ENCODE measurements at places on chromosomes 6 and 20.

- DNase-seq = no peak
Observed at GRCh38 chr6:80531681-80532619, 425.5 kb downstream of the BCKDHB start.

- peak; percentile 98 for DNase-seq
Observed at GRCh38 chr6:110415086-110415916, at the start of gene DDO. TSS of gene DDO (minus strand) at chr6:110415575. CDS start at chr6:110413462, 2,113 bp downstream.

GRCh38 chr20:24910461-24910860 is 38.6 kb upstream of the CST7 start:
- DNase-seq = no peak

GRCh38 chr20:16848061-16848460 is 99.9 kb downstream of the OTOR start:
- DNase-seq = no peak

DNA sequence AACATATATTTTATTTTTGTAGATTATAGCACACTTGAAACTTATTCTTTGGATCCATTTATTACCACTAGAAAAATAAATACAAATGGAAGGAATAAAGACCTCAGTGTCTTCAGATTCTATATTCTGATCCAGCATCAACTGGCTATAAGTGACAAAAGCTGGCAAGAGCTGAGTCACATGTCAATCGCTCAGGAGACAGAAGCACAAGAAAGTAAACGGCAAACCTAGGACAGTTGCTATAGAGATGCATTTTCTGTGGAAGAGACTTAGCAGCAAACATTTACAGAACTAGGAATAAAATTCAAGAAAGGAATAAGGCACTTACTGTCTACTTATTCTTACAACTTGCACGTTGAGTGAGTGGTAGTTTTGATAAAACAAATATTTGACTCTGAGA is 230.4 kb downstream of the CLVS2 start:
- no peak for DNase-seq

DNA sequence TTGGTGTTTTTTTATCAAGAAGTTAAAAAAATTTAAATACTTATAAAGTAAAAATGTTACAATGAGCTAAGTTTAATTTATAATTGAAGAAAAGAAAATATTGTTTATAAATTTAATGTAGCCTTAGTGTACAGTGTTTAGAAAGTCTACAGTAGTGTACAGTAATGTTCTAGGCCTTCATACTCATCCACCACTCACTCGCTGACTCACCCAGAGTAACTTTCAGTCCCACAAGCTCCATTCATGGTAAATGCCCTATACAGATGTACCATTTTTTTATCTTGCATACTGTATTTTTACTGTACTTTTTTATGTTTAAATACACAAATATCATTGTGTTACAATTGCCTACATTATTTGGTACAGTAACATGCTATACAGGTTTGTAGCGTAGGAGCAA is 26.0 kb downstream of the HTR1E start:
- DNase-seq = no peak

DNA sequence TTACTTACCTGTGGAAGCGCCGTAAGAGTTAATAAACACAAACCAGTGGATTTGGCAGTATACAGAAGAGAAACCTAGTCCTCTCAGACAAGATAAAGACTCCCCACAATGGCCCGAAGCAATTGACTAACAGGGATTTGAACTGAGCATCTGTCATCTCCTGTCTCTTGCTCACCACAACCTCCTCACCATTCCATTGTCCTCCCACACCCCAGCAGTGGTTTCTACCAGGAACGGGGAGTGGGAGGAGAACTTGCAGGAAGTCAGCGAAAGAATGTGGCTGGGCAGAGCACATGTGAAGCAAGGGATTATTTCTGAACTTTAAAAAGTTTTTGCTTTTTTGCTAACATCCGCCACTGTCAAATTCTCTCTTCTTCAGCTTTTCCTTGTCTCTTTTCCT is 24.6 kb upstream of the TAAR1 start:
- no peak for DNase-seq

All from pons (tissue), 1 donor.